ENCODE measurements at places on chromosomes 5 and 9. TPM values are rescaled to one million over a fixed set of nuclear protein-coding genes. Genes with fewer than 3 reads are reported as not detected.

Gene TXNDC8
- polyA plus RNA-seq = not detected

Gene ATP10B
- 0.25 TPM for polyA plus RNA-seq

Gene PCDHB14
- polyA plus RNA-seq = 2.3 TPM

Gene CNTNAP3
- polyA plus RNA-seq = 5.5 TPM

Gene MCC
- 6.9 TPM for polyA plus RNA-seq

Gene GAS1
- 16.6 TPM for polyA plus RNA-seq

Gene CDHR2
- not detected for polyA plus RNA-seq

Gene ZNF346
- 5.5 TPM for polyA plus RNA-seq

Gene CCL21
- 2.7 TPM for polyA plus RNA-seq

Gene TEX53
- polyA plus RNA-seq = not detected

Gene INSL6
- polyA plus RNA-seq = not detected

Gene PDGFRB
- polyA plus RNA-seq = 24.6 TPM

Gene FAM163B
- polyA plus RNA-seq = 2.0 TPM

Gene NMUR2
- 0.09 TPM for polyA plus RNA-seq

Gene TAF11L13
- not detected for polyA plus RNA-seq
